ENCODE measurements at places on chromosomes 11 and 22.

DNA sequence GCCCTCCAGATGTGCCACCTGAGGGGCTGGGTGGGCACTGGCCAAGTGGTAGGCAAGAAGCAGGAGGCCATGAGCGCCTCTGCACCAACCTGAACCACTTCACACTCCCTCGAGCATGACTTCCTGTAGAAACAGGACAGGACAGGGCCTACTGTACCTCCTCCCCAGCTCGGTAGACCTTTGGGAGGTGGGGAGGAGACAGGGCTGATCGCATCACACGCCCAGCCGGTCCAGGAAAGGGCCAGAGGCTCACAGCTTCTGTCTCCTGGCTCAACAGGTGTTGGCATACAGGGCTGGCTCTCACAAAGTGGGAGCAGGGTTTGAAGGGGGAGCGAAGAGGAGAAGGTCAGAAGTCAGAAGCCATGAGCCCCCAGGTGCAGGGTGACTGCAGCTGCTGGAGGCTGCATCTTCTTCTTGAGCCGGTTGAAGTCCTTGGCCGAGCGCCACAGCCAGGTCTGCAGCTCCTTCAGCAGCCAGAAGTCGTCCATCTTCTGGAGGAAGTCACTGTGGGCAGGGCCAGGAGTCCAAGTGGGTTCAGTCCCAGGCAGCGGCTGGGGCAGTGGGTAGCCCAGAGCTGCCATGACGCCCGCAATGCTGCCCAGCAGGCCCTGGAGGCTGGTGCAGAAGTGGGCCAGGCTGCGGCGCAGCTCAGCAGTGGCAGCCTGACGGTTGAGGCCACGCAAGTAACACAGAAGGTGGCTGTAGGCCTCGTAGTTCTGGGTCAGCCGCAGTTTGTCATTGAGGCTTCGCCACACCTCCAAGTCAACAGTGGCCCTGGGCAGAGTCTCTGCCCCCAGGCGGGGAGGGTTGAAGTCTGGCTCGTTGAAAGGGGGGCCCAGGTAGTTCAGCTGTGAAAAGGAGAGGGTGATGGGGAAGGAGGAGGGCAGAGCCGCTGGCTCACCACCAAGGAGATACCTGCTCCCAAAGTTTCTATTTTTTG is 8.3 kb downstream of the CLCF1 start:
- DNase-seq: no peak

GRCh38 chr11:35531246-35531645 is 5.8 kb upstream of the PAMR1 start:
- DNase-seq: no peak

DNA sequence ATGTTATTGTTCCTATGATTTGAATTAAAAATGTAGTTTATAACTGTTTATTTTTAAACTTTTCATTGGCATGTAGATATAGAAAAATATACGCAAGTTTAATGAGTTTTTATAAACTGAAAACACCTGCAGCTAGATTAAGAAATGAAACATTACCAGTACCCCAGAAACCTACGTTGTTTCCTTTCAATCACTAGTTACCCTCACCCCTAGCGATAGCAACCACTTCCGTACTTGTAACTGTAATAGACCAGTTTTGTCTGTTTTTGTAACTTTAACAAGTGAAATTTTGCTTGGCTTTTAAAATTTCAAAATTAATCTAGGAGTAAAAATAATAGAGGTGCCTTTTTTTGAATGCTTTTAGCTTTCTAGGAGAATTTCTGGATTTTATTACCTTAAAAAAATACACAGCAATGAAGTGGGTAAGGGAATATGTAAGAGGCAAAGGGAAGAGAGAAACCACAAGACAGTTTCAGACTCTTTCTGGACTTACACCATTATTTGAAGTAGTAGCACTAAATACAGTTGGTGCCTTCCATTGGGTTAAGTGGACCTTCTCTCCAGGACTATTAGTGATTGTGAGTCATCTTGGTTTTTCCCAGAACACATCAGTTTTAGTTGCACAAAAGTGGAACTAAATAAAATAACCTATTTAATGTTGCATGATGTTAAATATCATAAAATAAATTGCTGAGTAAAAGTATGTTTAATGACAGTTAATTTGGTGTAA is 18.7 kb upstream of the NAT10 start:
- DNase-seq: no peak

DNA sequence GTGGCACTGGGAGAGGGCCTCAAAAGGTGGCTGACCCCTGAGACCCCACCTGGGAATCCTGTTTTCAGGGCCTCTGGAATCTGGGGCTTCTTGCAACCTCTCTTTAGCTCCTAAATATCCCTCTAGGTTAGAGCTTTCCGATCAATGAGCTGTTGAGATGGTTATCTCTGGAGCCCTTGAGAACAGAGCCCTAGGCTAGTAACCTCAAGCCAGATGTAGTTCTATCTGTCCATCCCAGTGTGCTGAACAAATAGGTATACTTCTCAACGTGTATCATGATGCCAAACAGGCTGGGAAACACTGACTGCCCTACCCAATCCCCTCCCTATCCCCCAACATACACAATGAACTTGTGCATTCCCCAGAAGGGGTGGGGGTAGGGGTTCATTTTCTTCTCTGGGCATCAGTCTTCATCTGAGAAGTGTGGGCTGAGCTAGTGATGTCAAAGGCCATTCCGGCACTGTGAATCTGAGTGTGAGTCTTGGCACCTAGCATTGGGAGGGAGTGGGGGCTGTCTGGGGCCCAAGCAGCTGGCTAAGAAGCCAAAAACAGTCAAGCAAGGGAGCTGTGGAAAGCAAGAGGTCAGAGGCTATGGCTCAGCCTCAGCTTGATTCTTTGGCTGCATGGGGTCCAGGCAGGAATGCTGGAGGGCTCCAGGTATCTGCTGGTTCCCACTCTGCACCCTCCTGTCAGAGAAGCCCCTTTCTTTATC is 17.3 kb downstream of the CD82 start:
- no peak for DNase-seq

DNA sequence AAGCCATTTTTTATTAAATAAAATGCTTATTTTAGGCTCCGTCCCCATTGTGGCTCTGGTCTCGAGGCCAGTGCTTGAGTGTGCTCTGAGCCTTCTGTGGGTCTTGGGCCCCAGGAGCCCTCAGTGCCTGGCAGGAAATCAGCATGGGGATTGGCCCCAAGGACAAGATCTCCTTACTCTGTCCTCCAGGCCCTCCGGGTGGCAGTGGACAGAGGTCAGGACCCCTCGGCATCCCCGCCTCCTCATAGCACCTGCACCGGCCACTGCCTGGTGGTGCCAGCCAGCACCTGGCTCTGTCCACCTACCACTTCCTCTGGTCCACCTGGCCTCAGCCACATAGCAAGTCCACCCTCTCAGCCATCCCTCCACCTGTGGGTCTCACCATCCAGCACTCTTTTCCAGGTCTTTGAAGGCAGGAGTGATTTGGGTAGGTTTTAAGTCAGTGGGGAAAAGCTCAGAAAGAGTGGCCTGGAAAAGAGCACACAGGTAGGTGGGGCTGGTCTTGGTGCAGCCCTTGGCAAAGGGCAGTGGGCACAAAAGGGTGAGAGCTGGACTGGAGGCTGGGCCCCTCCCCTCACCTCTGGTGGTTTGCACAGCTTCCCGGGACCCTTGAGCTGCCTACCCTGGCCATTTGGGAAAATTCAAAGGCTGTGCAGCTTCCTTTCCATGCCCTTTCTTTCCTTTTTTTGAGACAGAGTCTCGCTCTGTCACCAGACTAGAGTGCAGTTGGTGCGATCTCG is 3.5 kb downstream of the CLDN5 start:
- DNase-seq: no peak

GRCh38 chr11:132396318-132396717 is 1025.9 kb downstream of the NTM start:
- no peak for DNase-seq

- DNase-seq: no peak
Measured at GRCh38 chr11:15136166-15136565, 21.4 kb downstream of the INSC start.

GRCh38 chr22:19576460-19577421 is 52.5 kb upstream of the CLDN5 start:
- no peak for DNase-seq

- no peak for DNase-seq
Measured at GRCh38 chr11:78560153-78560552, 14.5 kb downstream of the NARS2 start.

DNA sequence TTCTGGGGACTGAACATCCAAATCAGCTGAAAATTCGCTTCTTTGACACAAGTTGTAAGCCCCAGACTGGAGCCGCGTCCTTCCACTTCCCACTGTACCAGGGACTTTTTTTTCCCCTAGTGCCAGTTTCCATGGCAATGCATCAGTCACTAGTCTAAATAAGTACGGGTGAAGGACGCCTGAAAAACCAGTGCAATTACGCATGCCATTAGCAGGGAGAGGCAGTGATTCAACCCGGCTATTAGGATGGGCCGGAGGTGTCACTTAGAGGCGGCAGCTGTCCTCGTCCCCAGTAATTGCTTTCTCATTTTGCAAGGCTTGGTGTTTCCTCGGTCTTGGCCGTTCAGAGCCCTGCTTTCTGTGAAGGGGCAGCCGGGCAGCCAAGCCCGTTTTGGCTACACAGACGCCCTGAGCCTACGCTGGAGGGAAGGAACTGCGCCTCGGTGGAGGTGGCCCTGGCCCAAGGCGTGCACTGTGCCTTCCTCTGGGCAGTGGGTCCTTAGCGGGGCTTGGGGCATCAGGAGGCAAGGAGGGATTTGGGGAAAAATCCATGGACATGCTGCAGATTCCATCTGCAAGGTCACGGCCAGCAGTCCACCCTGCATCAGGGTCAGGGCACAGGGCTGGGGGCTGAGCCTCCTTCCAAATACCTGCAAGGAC is 319.7 kb downstream of the CTTN start:
- no peak for DNase-seq
